ENCODE measurements at places on chromosomes 4 and X.

DNA sequence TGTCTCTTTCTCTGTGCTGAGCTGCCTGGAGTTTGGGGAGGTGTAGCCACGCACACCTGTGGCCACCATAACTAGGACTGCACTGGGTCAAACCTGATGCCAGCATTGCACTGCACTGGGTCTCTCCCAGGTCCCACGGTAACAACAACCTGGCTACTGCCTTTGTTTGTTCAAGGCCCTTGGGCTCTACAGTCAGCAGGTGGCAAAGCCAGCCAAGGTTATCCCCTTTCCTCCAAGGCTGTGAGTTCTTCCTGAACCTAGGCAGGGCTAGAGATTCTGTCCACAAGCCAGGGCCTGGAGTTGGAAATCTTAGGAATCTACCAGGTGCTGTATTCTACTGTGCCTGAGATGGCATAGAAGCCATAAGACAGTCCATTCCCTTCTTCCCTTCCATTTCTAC lies 126.7 kb upstream of the MAGEE2 start:
- no peak for DNase-seq

DNA sequence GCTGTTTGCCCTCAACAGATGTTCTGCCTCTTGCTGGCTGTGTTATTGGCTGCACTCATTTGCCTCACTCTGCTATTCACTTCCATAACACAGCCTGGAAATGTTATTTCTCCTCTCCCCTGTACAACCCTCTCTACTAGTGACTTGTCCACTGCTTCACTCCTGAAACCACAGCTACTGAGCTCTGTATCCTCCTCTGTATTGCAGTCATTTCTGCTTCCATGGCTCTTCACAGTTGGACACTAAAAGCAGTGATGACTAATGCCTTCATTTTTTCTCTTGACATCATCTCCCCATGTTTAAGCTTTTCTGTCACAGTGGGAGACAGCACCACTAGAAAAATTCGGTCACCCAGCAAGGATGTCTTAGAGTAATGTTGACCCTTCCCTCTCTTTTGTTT lies 123.0 kb upstream of the PPP1R2C start:
- no peak for DNase-seq

- DNase-seq, result no peak
These were observed 3.4 kb downstream of the KLHL15 start for GRCh38 chrX:24023544-24023943.

- DNase-seq, result no peak
These were observed 28.5 kb downstream of the UTP14A start for GRCh38 chrX:129934461-129934860.

DNA sequence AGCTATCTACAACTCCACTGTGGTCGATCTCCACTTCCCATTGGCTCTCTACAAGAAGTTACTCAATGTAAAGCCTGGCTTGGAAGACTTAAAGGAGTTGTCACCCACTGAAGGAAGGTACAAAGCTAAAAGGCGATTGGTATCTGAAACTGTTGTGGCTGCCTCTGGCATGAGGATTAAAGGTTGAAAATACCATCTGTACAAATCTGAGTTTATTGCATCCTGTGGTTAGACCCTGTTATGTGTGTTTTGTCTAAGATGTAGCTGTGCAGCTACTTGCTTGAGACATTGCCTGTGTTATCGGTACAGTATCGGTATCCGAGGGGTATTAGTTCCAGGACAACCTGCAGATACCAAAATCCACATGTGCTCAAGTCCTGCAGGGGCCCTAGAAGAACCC lies 16.4 kb downstream of the NAP1L5 start:
- no peak for DNase-seq

GRCh38 chr4:75512386-75513211 lies 1.6 kb downstream of the RCHY1 start:
- DNase-seq, result no peak

DNA sequence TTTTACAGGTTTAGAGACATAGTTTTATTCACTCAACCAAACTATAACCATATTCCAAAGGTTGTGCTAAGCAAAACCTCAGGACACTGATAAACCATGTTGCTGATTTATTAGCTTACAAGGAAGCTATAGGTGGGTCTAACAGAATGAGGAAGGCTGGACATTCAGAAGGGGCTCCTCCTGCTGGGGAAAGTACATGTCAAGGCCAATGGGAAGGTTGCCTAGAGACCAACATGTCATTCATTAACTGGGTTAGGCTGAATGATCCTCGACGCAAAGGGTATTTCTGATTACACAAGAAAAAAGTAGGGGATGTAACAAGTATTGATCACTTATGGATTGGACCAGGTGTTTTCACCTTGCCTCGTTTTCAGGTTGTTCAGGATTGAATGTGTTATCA lies 30.3 kb downstream of the SLC10A6 start:
- DNase-seq, result no peak

GRCh38 chrX:112083624-112084326 lies 1.2 kb upstream of the TRPC5 start:
- DNase-seq, result no peak

DNA sequence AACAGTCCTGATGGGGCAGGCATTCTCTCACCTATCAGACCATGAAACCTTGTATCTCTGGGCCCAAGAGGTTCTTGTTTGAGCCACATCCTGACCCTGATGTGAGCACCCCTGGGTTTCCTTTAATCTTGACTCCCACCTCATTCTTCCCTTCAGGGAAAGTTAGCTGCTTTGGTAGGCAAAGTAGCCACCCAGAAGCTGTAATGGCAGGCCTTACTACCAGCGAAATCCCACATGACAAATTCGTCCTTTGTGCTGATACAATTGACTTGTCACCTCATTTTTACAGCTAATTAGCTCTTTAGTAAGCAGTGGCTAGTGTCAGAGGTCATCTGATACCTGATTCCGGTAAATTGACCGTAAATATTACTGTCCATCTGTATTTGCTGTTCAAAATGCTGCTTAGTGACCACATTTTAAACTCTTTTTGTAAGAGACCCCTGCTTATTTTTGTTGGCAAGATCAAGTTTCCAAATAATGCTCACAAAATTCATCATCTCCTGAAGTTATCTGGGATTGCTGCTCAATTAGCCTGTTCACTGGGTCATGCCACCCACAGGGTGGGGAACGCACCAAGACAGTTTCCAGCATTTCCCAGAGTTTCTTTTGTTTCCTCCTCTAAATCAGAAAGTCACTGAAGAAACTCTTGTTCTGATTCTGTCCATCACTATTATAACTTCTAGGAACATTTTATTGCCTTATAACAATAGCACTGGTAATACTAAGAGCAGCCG lies 329.7 kb downstream of the GPAT3 start:
- peak; percentile 59 for DNase-seq

DNA sequence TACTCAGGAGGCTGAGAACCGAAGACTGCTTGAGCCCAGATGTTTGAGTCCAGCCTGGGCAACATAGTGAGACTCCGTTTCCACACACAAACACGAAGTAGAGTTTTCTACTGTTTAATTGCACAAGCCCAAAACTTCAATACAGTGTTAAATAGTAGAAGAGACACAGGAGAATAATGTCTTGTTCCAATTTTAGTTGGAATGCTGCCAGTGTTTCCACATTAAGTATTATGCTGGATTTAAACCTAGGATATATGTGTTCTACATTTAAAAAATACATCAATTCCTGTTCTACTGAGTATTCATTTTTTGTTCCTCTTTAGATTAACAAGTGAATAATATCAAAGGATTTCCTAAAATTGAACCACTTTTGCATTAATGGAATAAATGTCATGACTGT lies 91.3 kb downstream of the LCORL start:
- no peak for DNase-seq

DNA sequence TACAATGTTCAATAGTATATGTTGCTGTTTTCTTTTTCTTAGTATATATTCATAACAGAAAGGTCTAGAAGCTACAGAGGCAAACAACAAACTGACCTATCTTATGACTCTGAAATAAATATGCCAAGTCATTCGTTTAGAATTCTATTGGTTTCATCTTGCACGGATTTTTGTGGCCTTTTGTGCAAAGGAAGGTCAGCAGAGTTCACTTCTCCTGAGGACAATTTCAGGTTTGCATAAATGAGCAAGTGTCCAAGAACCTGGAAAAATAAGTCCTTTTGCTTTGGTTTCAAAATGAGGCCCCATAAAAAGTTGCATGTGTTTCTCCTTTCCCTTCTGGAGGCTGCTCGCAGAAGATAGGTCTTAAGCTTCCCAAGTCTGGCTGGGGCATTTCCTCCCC lies 156.9 kb downstream of the APBB2 start:
- no peak for DNase-seq

DNA sequence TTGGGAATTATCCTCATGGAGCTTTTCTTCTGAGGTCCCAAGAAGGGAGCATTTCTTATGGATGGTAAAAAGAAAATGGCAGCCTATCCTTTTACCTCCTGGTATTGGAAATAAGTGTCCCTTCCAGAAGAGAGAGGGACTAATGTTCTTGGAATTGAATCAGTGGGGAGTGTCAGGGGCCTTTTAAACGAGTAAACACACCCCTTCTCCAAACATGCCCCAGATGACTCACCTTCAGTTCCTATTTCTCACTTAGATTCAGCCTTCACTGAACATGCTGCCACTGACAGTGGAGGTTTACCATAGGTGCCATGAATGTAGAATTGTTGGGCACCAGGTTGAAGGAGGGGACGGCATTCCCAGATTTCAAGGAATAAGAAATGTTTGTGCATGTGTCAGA lies 19.0 kb downstream of the MAGEC2 start:
- DNase-seq, result no peak

- no peak for DNase-seq
These were observed 47.7 kb downstream of the DDX3X start for GRCh38 chrX:41381685-41382084.

DNA sequence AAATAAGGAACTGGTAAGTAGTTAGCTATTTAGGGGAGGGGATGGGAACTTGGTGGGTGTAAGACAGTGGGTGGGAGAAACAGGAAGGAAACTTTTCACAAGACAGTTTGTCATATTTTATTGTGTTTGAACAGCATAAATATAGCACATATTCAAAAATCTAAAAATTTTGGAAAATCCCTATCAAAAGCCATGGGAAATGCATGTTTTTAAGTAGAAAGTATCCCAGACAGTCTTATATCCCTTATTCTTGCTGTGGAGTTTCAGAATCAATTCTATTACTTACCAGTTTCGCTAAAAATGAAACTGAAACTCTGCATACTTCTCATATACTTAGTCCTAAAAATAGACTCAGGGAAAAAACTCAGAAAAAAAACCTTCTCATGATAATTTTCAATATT lies 22.3 kb upstream of the RASGEF1B start:
- no peak for DNase-seq

GRCh38 chr4:148632476-148632875 lies 190.3 kb upstream of the NR3C2 start:
- no peak for DNase-seq

DNA sequence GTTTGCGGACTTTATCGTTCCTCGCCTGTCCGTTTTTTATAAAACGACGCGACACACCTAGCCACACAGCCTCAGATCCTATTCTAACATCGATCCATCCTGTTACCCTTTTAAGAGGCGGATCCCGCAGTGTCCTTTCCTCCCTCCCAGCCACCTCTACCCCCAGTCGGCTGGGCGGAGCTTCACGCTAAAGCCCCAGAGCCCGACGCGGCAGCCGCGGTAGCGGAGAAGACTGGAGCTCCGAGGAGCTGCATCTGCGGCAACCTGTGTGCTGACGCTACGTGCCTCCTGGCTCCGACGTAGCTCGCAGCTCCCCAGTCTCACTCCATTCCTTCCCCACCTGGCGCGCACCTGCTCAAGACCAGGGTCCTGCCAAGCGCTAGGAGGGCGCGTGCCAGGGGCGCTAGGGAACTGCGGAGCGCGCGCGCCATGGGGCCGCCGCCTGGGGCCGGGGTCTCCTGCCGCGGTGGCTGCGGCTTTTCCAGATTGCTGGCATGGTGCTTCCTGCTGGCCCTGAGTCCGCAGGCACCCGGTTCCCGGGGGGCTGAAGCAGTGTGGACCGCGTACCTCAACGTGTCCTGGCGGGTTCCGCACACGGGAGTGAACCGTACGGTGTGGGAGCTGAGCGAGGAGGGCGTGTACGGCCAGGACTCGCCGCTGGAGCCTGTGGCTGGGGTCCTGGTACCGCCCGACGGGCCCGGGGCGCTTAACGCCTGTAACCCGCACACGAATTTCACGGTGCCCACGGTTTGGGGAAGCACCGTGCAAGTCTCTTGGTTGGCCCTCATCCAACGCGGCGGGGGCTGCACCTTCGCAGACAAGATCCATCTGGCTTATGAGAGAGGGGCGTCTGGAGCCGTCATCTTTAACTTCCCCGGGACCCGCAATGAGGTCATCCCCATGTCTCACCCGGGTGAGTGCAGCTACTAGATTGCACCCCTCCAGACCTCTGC lies at the start of gene RNF128:
Gene RNF128, plus strand, starts transcription at position 217 of the 953 bp plus-strand sequence. Its CDS starts 213 bp downstream, at position 430.
- DNase-seq, result peak; percentile 20

DNA sequence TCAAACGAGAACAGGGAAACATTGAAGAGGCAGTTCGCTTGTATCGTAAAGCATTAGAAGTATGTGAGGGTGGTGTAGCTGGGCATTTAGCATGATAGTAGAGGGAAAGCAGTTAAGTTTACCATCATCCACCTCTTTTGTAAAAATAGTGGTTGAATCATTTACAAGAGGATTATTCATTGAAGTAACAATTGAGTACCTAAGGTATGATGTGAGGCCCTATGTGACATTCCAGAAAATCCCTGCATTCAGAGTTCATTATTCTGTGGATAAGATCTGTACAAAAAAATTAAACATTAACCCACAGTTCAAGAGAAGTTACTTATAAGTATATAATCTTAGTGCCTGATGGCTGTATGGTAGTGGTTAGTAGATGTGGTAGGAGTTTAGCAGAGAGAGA lies 22.2 kb upstream of the GCNA start:
- DNase-seq, result no peak

- no peak for DNase-seq
These were observed 18.8 kb downstream of the SRD5A3 start for GRCh38 chr4:55364691-55365344.

DNA sequence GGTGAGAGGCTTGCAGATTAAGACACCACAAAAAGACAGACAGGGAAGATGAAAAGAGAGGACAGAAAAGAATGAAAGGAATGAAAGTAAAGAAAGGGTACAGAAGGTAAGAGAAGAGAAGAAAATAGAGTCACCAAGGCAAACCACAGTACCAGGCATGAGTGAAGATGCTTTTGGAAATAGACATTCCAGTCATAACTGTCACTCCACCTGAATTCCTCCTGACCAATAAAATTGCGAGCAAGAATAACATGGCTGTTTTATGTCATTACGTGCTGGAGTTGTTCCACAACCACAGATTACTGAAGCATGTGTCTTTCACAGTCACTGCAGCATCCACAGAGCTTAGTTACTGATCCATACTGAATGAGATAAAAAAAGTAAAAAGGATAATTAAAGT lies 864.9 kb upstream of the SLIT2 start:
- DNase-seq, result no peak

GRCh38 chr4:26885912-26886274 lies 25.3 kb downstream of the STIM2 start:
- DNase-seq, result no peak

All from NCI-H526 (cell line).